ENCODE measurements at places on chromosomes 5 and 9. TPM values are rescaled to one million over a fixed set of nuclear protein-coding genes. Genes with fewer than 3 reads are reported as not detected.
A peak's percentile ranks its signal among the peaks of the same experiment; 100 is the strongest.

Gene IL9
- not detected for total RNA-seq

Gene LVRN
- total RNA-seq: not detected

DNA sequence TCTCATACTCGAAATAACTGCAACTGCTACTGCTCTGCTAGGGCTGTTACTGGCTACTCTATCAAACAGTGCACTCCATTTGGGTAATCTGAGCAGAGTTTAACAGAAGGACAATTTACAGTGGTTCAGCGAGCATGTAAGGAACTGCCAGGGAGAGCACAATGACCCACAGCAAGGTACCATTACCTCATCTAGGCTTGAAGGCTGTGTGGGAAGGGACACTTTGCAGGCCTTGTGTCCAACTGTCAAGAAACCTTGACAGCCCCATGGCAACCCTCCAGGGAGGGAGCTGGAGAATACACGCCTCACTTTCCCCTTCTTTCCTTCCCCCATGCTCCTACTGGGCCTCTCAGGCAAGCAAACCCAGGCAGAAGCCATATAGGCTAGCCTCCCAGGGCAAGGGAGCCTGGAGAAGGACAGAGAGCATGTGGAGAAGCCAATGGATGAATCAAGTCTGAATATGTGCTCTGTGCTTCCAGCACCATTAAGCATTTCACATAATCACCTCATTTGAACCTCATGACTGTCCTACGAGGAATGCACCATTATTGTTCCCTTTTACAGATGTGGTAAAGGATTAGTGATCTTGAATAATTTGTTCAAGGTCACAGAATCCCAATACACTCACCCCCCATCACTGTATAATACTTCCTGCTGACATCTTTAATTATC, 49.9 kb upstream of the JAK2 start:
- no peak for DNase-seq

GRCh38 chr5:139481580-139482049, 943 bp downstream of the STING1 start:
- no peak for DNase-seq

- peak; percentile 36 for DNase-seq
Observed at GRCh38 chr9:85741095-85741874, 469 bp downstream of the AGTPBP1 start.

Gene ADRA1B
- not detected for total RNA-seq

DNA sequence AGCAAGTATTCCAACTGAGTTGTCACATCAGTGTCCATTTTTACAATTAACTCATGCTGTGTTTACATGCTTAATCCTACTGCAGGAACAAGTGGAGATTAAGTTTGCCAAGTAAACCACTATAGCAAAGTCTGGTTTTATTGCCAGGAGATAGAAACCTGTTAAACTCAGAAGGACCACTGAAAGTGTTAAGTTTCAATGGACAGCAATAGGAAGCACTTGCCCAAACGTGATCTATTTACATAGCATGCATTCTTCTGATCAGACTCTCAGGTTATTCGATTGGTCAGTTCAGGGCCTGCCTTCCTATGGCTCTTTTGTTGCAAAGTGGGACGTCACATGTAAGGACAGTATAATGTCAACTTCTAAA, 28.0 kb upstream of the IFNK start:
- DNase-seq: no peak
